ENCODE measurements at places on chromosomes 4 and X.
A peak's percentile ranks its signal among the peaks of the same experiment; 100 is the strongest.

DNA sequence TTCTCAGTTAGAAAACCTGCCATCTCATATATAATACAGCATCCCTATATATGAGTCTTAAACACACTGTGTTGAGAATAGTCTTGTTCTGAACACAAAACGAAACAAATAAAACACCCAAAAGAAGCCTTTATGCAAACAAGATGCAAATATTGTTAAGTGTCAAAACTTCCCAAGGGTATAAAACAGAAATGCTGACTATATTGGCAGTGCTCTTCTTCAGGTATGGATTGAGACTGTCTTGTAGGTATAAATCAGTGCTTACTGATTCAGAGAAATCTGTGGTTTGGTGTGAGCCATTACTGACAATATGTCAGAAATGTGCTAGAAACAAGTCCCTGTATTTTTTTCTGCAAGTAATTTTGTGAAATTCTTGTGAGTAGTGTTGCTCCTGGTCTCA, 82.8 kb upstream of the CTSO start:
- no peak for DNase-seq

DNA sequence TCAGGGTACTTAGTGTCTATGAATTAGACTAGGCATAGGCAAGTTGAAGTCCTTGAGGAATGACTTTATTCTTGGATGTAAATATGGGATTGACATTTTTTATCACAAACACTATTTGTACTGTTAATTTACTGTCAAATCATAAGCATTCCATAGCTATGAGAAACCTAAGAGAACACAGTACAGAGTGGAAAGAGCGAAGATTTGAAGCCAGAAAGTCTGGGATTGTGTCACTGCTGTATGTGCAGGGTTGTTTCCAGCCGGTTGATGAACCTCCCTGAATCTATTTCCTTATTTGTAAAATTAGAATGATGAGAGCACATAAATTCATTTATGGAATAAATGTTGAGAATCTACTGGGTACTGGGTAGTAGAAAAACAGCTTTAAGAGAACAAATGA, 14.4 kb upstream of the KLHL5 start:
- no peak for DNase-seq

DNA sequence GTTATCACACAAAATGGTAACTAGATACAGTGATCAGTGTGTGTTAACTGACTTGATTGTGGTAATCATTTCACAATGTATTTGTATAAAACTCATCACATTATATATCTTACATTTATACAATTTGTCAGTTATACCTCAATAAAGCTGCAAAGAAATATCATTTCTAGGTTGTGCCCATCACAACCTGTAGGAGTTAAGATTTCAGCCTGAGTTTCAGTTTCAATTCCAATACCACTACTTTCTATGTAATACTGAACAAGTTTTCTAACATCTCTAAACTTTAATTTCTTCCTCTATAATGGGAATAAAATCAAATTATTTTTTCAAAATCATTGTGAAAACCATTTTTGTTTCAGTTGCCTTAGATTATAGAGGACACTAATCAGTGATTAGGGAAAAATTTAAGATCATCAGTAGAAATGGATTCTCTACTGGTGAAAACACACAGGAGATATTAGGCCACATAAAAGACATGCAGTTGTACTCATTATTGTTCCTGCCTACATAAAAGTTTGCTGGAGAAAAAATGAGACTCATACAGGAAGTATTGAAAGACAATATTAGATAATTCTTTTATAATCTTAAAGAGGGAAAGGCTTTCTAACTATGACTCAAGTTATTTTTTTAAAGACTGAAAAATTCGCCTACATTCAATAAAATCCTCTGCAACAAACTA, 18.4 kb upstream of the TBC1D1 start:
- DNase-seq, result no peak

DNA sequence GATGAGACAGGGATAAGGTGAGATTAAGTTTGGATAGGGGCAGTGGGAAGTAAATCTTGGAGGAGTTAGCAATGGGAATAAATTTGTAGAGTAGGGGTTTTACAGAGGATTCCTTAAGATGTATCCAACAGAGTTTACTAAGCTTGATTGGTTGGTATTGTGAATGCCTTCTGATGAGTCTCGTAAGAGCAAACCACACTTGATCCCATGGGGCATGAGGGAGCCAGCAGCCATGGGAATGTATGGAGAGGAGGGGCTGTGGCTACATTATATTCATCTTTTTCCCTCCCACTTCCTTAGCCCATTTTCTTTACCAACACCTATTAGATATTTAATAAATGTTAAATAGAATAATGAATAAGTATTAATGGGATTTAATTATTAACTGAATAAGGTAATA, 126.6 kb upstream of the NDST3 start:
- DNase-seq, result no peak

GRCh38 chr4:181991369-181992108, 251.7 kb upstream of the TENM3 start:
- DNase-seq, result no peak

- DNase-seq, result no peak
Observed at GRCh38 chr4:170398218-170398617, 308.5 kb upstream of the AADAT start.

GRCh38 chr4:47566969-47567368, 81.9 kb downstream of the ATP10D start:
- no peak for DNase-seq

GRCh38 chrX:16267431-16267830, 100.2 kb downstream of the MAGEB17 start:
- no peak for DNase-seq

- no peak for DNase-seq
Observed at GRCh38 chrX:74220277-74220676, 83.7 kb upstream of the ZCCHC13 start.

GRCh38 chrX:41026702-41027078, 58.6 kb upstream of the USP9X start:
- no peak for DNase-seq

DNA sequence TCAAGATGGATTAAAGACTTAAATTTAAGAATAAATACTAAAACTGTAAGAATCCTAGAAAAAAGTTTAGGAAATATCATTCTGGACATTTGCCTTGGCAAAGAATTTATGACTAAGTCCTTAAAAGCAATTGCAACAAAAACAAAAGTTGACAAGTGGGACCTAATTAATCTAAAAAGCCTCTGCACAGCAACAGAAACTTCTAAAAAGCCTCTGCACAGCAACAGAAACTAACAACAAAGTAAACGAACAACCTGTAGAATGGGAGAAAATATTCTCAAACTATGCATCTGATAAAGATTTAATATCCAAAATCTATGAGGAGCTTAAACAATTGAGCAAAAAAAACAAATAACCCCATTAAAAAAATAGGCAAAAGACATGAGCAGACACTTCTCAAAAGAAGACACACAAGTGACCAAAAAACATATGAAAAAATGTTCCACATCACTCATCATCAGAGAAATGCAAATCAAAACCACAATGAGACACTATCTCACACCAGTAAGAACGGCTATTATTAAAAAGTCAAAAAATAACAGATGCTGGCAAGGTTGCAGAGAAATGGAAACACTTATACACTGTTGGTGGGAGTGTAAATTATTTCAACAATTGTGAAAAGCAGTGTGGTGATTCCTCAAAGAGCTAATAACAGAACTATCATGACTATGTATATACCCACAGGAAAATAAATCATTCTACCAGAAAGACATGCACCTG, 5.5 kb upstream of the OPRPN start:
- no peak for DNase-seq

GRCh38 chr4:16034010-16034748, 49.6 kb downstream of the PROM1 start:
- DNase-seq, result no peak

DNA sequence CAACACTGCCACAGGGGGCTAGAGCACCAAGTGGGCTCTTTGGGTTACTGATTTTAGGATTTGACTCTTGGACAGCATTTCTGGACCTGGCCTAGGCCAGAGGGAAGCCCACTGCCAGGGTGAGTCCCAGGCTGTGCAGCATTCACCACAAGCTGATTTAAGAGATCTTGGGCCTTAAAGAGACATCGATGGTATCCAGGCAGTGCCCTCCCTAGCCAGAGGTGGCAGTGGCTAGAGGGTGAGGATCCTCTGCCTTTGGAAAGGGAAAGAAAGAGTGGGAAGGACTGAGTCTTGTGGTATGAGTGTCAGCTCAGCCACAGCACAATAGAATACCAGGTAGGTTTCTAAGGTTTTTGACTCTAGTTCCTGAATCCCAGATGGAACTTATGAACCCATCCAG, 613.9 kb downstream of the FAT4 start:
- no peak for DNase-seq

DNA sequence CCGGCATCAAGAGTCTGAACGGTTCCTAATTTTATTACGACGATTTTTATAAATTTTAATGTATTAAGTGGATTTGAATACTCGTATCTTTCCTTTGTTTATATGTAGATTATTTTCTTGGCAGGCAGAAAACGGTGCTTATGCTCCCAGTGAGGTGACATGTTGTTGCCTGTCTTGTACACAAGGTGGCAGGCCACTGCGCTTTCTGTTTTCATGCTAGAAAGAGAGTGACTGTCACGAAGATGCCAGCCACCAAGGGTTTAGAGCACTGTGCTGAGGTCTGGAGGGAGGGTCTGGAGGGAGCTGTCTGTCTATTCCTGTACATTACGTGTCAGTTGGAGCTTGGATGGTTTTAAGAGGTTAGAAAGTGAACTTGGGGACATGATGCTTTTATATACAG, 87.7 kb downstream of the SHROOM2 start:
- DNase-seq, result peak; percentile 37

- DNase-seq, result no peak
Observed at GRCh38 chr4:180947425-180947824, 1295.8 kb upstream of the TENM3 start.

GRCh38 chr4:57777876-57778275, 667.7 kb upstream of the IGFBP7 start:
- no peak for DNase-seq

DNA sequence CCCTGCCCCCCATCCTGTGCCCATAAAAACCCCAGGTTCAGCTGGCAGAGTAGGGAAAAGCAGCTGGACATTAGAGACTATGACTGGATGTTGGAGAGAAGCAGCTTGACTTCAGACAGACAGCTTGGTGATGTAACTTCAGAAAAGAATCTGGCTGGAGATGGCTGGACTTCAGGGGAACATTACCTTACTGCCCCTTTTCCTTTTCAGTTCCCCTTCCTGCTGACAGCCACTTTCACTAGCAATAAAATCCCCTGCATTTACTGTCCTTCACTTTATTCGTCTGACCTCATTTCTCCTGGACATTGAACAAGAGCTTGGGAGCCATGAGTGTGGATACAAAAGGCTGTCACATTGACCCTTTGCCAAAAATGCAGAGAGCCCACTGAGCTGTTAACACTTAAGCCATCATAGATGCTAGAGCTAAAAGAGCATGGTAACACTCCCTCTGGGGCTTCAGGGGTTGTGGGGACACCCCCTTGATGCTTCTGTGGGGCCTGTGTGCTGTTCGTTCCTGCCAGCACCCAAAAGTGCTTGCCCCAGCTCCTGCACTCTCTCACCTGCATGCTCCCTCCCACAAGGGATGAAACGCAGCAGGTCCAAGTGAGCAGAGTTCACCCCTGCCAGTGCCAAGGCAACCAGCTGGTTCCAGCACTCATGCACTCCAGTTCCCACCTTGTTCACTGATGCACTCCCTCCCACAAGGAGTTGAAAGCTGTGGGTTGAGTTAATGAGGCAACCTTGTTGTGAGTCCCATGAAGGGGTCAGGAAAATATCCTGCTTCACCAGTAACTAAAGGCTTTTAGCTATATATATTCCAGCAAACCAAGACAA, 263.8 kb upstream of the NDST3 start:
- no peak for DNase-seq

DNA sequence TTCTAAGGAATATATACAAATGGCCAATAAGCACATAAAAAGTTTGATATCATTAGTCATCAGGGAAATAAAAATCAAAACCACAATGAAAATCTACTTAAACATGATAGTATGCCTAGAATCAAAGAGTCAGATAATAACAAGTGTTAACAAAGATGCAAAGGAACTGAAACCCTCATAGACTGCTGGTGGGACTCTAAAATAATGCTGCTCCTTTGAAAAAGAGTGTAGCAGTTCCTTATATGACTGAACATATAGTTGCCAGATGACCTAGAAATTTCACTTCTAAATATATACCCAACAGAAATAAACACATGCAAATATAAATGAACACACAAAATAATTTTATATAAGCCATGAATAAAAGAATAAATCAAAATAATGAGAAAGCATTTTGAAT, 205.1 kb upstream of the CTSO start:
- no peak for DNase-seq

DNA sequence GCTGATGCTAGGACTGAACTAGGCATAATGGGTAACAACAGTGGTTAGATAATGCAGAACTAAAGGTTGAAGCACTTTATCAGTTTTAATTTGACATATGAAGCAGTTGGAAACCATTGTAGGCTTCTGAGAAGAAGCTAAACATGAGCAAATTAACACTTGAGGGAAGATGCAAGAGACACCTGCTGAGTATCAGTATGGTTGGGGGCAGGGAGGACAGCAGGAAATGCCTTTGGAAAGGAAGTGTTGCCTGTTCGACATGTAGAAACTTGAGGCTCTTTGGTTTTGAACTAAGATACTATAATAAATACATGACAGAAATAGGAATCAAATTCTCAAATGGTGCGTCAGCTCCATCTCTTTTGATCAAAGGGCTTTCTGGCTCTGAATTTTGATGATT, 115.6 kb downstream of the FHIP1A start:
- DNase-seq, result no peak

- no peak for DNase-seq
Observed at GRCh38 chrX:119539872-119540271, 25.3 kb downstream of the STEEP1 start.

DNA sequence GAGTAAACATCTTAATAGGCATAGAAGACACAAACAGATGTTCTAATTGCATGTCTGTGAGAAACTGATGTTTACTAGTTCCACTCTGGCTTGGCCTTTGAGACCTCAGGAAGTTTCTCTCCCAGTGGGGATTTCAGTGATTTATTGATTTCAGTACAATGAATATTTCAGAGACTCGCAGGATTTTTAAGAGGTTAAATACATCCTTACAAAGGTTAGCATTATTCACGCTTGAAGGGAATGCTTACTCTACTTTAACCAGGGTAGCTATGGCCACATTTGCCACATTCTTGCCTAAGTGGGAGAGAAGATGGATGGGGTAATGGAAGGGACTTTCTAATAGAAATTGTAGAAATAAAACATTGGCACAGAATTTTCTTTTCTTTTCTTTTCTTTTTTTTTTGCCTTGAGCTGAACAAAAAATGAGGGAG, 480.1 kb downstream of the SPRY1 start:
- DNase-seq, result no peak
